Frontal cortex (tissue), 4 donors: ENCODE measurements at places on chromosomes 5 and 9.

GRCh38 chr5:68237715-68238114, 22.2 kb downstream of the PIK3R1 start:
- DNase-seq: no peak

- no peak for DNase-seq
Observed at GRCh38 chr9:96169901-96170300, 132.1 kb downstream of the HSD17B3 start.

- no peak for DNase-seq
Observed at GRCh38 chr5:5369051-5369605, 53.3 kb upstream of the ICE1 start.

DNA sequence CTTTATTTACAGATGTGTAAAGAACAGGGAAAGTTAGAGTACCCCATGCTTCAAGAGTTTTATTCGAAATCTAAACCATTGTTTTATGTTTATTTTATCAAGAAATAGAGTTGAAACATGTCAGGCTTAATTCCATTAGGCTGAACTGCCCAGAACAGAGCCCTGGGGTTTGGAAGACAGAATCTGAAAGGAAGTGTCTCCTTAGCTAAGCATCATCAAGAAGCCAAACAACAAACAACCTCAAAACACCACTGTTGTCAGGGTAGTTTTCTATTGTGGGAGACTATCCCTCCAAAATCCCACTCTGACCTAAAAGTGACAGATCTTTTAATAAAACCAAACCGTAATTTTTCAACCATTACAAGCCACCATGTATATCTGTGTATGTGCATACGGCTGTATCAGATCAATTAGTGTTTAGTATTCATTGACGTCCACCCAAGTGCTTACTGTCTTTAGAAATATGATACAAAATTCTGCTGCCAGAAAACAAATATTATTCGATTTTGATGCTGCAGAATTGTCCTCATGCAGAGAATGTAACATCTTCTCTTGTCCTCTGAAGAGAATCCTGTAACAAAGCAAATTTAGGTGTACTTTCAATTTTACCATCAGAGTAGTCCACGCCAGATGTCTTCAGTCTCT, 271.9 kb upstream of the TMEM161B start:
- no peak for DNase-seq

GRCh38 chr9:81616141-81616540, 73.2 kb downstream of the TLE1 start:
- DNase-seq: no peak

GRCh38 chr5:95730011-95730700, 980 bp upstream of the RHOBTB3 start:
- no peak for DNase-seq

DNA sequence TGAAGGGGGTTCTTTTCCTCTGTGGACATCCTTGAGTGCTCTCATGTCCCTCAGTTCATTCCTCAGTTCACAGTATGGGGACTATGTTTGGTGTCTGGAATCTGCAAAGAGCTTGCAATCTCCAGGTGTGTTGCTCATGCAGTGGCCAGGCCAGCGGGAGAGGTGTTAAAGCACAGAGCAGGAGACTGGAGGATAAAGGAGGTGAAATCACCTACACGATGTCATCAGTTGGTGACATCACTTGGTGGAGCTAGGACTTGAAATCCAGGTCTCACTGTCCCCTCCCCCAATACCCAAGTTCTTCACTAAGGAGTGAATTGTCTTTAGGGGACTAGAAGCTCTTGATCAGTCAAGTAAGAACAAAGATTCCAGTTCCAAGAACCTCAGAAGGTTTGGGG, 197.3 kb upstream of the ZNF618 start:
- DNase-seq: no peak

GRCh38 chr5:139226131-139226530, 28.0 kb upstream of the SIL1 start:
- DNase-seq: no peak

DNA sequence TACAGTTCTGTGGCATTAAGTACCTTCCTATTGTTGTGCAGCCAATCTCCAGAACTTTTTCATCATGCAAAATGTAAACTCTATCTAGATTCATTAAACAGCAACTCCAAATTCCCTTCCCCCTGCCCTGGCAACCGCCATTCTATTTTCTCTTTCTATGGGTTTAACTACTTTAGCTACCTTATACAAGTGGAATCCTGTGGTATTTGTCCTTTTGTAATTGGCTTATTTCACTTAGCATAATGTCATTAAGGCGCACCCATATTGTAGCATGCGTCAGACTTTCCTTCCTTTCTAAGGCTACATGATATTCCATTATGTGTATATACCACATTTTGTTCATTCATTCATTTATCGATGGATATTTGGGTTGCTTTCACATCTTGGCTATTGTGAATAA, 142.4 kb downstream of the CAAP1 start:
- DNase-seq: no peak

- DNase-seq: no peak
Observed at GRCh38 chr9:91043056-91043810, 241.6 kb downstream of the SYK start.
